ENCODE measurements at places on chromosomes 11 and 22.

- DNase-seq, result no peak
These were observed 309.2 kb downstream of the FAT3 start for GRCh38 chr11:92533657-92534335.

DNA sequence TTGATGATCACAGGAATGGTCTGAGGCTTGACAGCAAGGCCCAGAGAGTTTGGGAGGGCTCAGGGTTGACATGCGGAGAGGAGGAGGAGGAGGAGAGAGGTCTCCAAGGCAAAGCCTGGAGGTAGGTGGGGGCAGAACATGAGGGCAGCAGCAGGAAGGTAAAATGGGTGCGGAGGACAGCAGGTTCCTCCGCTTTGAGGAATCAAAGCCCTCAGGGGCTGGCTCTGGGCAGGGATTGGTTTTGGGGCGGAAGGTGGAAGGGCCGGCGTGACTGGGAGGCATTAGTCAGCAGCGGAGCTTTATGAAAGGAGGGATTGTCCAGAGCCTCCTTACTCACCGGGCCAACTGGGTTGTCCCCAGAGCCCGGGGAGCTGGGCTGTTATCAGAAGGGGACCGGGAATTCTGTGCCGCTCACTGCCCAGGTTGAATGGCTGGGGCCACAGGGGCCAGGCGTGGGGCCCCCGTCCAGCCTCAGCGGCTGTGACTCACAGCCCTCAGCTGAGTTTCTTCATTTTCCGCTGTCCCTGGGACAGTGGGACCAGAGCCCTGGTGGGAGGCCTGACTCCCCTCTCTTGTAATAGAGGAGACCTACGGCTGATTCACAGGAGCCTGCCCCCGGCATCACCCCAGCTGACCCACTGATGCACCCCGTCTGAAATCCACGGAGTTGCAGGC is 36.2 kb downstream of the LIF start:
- DNase-seq, result no peak

DNA sequence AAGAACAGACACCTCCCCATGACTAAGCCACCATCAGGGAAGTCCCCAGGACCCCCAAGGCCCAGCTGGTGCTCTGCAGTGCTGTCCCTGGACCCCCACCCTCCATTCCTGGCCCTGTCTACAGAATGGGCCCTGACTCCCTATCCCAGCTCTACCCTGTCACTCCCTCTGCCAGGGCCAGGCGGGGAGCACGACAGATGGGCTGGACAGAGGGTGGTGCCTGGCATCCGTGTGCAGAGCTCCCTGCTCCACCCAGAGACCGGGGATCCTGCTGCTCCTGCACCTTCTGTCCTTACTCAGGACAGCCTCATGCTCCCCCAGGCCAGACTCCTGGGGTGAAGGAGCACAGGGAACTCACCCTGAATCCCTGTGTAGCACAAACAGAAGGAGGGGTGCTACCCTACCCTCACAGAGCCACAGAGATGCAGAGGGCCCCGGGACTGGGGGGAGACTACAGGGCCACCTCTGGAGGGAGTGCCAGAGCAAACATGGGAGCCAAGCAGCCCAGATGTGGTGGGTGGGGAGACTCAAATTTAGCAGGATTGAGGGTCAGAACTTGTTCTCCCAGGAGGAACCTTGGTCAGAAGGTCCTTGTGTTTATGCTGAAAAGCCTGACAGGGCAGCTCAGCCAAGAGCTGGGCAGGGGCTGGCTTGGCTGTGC is 2.0 kb downstream of the ARVCF start:
- no peak for DNase-seq

DNA sequence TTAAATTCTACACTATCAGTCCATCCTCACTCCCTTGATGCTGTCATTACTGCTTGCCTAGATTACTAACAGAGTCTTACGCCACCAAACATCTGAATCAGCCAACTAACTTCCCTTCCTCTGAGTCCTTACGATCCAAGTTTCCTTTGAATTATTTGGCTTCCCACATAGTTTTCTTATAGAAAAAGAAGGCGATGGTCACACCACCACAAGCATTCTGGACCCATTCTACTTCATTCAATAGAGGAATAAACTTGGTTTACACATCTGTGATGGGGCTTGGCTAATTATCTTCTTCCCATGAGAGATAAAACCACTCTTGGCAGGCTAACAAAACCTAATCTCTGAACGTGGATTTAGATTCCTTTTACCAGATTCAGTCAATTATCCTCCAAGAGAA is 35.0 kb downstream of the INTS4 start:
- no peak for DNase-seq

DNA sequence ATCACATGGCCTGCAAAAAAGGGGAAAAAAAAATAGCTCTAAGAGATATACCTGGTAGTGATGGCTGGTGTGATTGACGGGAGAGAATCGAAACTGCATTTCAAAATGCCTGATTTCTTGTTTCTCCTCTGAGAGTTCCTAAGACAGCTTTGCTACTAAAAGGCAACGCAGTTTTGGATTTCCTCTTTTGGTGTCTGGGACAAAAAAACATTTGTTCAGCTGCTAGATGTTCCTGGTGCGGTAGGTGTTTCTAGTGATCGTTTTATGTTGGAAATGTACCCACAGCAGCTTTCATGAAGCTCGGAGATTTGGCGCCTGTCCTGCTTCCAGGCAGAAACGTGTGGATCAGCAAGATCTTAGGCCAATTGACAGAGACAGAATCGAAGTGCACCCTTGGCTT is 18.1 kb downstream of the P2RX3 start:
- DNase-seq, result no peak

DNA sequence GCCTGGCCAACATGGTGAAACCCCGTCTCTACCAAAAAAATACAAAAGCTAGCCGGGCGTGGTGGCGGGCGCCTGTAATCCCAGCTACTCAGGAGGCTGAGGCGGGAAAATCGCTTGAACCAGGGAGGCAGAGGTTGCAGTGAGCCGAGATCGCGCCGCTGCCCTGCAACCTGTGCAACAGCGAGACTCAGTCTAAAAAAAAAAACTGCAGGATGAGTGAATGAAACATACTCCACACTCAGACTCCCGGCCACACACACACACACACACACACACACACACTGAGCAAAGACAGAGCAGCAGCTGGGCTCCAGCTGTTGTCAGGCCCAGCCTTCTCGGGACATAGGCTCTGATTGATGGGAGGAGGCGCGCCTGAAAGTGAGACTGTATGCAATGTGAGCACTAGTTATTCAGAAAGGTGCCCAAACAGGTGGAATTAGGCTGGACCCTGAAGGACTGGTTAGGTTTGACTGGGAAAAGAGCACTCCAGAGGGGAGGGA is 1.5 kb upstream of the PLEKHA7 start:
- DNase-seq, result no peak

DNA sequence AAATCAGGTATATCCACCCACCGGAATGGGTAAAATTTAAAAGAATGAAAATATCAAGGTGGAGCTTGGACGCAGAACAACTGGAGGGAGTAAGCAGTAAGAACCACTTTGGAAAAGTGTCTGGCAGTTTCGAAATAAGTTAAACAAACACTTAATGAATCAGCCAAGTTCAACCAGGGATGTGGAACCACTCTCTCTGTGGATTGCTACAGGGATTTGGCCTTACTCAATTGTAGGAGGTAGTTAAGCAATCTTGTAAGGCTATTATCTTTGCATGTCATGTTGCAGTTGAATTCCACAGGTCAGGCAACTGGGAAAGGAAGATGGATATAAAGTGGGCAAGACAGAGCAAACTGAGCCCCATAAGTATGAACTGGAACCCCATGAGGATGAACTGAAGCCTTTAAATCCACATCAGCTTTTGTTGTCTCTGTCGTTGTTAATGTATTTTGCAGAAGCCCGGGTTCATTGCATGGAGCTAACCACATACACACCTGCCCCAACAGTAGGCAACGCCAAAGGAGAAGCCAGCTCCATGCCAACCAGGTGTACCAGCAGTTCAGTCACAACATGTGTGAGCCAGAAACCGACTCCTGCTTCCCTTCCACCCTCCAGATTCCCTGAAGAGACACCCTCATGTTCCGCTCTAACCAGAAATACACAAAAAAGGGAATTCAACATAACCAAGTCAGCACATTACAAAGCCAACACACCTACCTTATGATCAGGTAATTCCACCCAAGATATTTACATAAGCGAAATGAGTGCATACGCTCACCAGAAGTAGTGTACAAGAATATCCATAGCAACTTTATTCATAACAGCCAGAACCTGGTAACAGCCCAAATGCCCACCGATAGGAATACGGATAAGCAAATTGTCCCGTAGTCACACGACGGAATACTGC is 8.0 kb upstream of the SLC43A3 start:
- no peak for DNase-seq

- no peak for DNase-seq
These were observed 27.2 kb upstream of the CRKL start for GRCh38 chr22:20889904-20890540.
